ENCODE measurements at places on chromosomes 1 and 21.

DNA sequence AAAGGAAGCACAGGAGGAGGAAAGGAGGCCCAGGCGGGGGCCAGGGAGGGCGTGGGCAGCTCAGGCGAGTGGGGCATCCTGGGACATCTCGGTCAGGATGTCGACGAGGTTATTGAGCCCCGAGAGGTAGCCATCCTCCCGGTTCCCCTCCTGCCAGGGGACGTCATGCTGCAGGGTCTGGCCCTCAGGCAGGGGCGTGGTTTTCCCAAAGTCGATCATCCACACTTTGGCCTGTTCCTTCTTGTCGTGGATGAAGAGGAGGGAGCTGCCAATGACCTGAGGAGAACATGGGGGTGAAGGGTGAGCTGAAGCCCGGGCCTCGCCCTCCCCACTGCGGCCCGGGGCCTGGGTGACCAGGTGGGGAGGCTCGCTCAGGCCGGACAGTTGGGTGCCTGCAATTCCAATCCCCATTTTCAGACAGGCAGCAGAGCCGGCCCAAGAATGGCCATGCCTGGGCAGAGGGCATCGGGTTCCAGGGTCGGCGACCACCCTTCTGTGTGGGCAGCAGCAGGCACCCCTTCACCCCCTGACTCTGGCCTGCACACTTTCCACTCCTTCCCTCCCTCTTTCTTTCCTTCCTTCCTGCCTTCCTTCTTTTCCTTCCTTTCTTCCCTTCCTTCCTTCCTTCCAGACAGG is 86.2 kb downstream of the STUM start:
- DNase-seq = no peak

DNA sequence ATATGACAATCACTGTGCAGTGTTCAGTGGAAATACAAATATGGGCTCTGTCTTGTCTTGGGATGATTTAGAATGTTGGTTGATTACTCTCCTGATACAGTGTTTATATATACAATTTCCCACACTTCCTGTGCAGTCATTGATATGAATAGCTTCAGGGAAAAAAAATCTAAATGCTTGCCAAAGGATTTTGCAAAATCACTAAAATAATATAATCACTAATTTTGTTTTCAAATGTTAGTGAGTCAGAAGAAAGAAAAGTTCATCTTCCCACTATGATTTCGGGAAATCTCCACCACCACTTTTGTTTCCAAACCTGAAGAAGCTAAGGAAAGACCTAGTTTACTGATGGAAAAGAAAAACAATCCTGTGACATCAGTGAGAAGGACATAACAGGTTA is 32.1 kb upstream of the CHRM3 start:
- DNase-seq = no peak

DNA sequence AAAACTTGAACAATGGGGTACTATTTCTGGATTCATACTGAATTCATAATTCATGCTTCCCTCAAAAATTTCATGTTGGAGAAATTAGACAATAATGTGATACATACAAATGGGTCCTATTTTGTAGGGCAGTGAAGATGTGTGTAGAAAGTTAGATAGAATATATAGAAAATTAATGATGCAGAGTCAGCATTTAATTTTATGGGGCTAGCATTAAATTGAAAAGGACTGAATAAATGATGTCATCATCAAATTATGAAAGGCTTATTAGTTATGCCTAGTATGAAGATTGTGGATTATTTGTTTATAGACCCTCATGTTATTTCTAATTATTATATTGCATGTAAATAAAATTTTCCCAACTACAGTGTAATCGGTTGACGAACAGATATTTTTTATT is 119.1 kb downstream of the ADGRL4 start:
- DNase-seq = no peak

- DNase-seq = no peak
Observed at GRCh38 chr1:238112952-238113621, 222.4 kb upstream of the ZP4 start.

DNA sequence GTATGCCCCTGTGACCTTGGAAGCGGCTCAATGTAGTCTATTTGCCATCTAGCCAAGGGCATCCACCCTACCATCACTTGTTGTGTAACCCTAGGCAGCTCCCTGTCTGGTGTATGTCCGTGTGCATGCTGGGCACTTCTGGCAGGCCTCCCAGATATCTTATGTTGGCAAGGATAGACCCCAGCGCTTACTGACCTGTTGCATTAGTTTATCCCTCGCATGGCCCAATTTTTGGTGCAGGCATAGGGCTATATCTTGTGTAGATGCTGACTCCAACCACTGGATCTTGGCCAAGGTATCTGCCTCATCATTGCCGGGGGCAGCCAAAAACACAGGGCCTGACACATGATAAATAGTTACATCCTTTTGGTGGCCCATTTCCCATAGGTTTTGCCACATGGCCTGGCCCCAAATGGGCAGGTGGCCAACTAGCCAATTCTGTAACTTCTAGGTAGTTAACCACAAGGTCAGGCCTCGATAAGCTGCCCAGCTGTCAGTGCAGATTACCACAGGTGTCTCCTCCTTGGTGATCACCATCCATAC is 14.0 kb upstream of the TBX19 start:
- no peak for DNase-seq

DNA sequence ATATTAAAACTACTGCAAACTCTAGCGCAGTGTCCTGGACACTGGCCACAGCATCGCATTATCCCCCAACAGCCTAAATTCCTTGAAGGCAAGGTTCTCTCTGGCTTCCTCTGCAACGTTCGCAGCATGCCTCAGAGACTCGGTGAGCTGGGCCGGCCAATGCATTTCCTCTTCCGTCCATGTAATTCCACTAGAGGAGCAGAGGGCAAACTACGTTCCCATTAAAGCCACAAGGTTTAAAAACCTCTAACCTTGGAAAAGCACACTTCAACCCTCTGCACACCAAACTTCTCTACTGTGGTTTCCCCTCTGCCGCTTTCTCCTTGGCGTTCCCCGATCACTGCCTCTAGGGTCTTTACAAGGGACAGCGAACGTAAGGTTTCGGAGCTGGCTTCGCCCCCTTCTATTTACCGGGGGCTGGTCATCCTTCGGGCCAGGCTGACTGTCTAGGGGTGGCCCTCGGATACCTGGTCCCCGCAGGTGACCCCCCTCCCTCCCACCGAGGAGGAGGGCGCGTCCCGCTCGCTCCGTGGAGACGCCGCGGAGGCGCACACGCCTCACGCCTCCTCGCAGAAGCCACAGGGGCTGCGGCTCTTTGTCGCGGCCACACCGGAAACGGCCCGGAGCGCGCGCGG is 456 bp upstream of the SMYD2 start:
- DNase-seq = no peak

DNA sequence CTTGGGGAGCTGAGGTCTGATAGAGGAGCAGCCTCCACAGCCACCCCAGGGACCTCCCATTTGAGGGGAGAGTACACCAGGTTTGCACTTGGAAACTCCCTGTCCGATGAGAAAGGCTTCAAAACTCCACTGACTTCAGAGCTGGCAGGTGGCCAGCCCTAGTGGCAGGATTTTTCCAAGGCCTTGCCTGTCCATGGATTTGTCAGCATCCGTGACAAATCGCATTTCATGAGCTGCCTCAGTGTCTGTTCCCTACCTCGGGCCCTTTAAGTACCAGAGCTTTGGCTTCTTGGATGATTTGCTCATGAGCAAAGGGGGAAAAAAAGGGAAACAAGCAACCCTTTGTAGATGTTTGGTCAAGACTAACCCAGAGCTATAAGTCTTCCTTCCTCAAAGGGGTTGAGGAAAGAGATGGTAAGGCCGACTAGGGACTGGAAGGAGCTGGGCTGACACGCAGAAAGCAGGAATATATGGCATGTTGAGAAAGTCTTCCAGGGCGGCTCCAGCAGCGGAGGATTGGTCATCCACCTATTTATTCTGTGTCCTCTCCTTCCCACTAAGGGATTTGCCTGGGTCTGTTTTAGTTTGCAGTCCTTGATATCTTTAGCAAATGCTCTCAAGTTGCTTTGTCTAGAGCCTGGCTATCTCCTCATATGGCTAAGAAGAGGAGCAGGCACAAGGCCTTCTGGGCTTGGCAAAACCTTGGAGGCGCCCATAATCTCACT is 2.7 kb upstream of the HSPG2 start:
- DNase-seq = no peak

Data from T-helper 22 cell (primary cell).